ENCODE measurements at places on chromosomes 5 and 9.

- DNase-seq: no peak
These were observed 31.1 kb downstream of the SLC1A3 start for GRCh38 chr5:36637516-36637915.

- DNase-seq: no peak
These were observed 247.3 kb downstream of the MAN2A1 start for GRCh38 chr5:109936996-109937395.

GRCh38 chr9:134379831-134380365, 53.6 kb downstream of the RXRA start:
- DNase-seq: no peak

DNA sequence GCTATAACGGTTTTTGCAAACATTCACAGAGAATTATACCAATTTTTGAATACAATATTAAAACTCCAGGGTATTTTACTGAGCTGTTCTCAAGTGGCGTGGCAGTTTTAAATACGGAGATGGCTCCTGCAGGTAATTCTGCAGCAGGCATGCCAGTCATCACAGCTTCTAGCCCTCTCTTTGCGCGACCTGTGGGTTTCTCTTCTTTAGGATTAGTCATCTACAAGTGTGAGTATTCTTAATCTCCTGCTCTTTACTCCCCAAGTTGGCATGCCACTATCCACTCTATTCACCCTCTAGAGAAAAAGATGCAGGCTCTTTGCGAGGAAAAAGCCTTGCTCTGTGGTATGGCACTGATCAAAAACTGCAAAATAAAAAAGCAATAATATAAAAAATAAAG, 43.9 kb downstream of the ANKRD31 start:
- no peak for DNase-seq

- no peak for DNase-seq
These were observed 10.1 kb downstream of the ATG12 start for GRCh38 chr5:115831163-115831768.

GRCh38 chr9:136740069-136740468, 2.7 kb downstream of the LCN10 start:
- DNase-seq: no peak

DNA sequence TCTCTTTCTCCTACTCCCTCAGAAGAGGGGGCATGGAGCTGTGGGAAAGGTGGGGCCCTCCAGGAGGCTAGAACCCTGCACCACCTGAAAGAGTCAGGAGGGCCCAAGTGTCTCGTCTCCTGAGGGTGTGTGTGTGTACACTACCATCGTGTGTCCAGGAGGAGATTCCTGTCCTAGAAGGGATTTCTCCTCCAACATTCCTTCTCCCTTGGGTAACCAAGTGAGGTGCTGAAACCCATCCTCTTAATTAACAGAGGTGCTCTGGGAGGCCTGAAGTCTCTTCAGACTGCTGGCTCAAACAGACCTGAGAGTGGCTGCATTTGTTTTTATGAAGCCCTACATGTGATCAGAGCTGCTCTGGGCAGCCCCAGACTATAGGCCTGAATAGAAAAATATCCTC, 61.1 kb upstream of the FAM169A start:
- no peak for DNase-seq

GRCh38 chr5:88886746-88887341, 3.9 kb upstream of the MEF2C start:
- no peak for DNase-seq

DNA sequence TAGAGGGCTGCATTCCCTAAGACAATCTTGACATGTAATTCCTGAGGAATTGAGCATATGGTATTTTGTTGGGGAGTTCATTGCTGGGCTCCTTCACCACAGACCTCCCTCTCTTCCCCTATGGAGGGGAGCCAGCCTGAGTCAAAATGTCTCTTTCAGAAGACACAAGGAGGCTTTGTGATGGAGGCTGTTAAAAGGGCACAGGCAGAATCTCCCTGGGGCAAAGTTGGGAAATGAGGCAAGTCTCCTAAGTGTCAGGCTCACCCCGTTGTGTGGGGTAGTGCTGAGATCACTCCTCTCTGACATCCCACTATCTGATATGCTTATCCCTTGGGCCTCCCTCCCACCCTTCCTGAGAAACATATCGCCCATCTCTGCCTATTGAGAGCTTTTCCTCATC, 30.6 kb downstream of the GFRA3 start:
- DNase-seq: no peak

DNA sequence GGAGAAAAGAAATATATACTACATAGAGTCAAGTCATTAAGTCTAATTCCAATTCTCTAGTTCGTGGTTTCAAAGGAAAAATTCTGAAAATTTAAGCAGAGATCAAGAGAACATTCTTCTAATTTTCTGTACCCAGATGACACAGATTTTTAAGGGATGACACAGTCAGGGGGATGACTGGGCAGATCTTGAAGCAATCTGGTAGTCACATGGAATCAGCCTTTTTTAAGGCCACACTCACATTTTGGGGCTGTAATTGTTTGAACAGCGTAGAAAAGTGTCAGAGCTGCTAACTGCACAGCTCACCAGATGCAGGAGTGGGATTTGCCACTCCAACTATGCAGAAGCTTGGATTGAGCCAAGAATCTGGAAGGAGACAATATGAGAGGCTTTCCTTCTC, 20.4 kb downstream of the PDE4D start:
- no peak for DNase-seq

DNA sequence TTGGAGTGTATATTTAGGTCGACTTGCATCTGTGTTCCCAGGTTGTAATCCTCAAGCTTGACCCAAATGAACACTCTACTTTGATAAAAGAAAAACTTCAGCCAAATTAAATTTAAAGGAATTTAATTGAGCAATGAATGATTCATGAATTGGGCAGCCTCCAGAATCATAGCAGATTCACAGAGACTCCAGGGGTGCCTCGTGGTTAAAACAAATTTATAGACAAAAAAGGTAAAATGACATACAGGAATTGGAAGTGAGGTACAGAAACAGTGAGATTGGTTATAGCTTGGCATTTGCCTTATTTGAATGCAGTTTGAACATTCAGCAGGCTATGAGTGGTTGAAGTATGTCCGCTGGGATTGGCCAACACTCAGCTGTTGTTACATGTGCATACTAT, 21.6 kb upstream of the SPATA31D4 start:
- no peak for DNase-seq

- DNase-seq: no peak
These were observed 44.1 kb downstream of the DPYSL3 start for GRCh38 chr5:147465747-147466146.

DNA sequence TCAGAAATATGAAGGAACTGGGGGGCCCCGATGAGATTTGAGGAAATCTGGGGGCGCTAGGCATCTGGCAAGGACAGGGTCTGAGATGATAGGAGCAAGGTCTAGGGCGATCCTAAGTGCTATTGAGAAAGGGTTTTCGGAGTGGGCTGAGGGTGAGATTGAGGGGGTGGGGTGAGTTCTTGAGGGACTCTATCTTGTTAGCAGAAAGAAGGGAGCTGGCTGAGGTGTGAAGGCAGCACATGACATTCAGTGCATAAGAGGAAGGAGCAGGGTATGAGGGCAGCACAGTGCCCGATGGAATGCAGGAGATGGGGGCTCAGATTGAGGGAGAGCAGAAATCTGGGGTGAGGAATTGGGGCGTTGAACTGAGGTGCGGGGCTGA, 640 bp downstream of the TRIM32 start:
- no peak for DNase-seq

- no peak for DNase-seq
These were observed 1.3 kb downstream of the LRRC26 start for GRCh38 chr9:137168573-137168903.

GRCh38 chr5:139488260-139488659, 5.7 kb upstream of the STING1 start:
- DNase-seq: no peak

DNA sequence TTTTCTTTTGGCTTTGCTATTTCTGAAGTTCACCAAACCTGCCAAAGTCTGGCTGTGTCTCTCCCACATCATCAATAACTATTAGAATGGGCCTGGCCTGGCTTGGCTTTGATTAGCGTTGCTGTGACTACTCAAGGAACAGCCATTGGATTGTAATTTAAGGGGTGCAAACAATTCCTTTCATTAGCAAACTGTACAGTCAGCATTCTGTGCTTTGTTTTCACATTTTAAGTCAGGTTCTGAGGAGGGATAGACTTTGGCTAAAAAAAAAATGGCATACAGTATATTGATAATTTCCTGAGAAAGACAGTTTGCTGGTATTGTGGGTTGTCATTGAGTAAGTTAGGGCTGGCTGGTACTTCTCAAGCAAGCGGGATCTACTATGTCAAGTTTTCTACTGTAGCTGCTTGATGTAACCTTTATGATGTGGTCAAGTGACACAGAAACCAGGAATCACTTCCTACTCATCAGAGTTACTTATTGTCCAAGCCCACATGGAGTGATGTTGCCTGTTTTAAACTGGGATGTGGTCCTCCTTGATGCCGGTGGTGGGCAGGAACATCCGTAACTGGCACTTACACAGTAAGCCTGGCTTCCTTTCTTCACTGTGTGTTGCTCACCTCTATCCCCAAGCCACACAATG, 161.4 kb downstream of the CD180 start:
- no peak for DNase-seq

DNA sequence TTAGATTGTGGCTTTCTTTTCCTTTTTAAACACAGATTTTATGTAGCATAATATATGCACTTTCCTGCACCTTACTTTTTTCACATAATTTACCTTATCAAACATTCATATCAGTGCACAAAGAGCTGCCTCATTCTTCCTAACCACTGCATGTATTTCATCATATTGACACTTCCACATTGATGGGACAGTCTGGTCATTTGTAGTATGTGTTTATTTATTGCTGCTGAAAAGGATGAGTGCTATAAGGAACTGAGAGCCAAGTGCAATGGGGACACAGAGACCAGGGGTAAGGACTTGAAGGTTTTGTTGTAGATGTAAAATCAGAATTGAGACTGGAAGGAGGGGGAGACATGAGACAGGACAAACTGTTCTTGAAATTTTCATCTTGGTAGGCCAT, 193.8 kb downstream of the SMARCA2 start:
- no peak for DNase-seq

DNA sequence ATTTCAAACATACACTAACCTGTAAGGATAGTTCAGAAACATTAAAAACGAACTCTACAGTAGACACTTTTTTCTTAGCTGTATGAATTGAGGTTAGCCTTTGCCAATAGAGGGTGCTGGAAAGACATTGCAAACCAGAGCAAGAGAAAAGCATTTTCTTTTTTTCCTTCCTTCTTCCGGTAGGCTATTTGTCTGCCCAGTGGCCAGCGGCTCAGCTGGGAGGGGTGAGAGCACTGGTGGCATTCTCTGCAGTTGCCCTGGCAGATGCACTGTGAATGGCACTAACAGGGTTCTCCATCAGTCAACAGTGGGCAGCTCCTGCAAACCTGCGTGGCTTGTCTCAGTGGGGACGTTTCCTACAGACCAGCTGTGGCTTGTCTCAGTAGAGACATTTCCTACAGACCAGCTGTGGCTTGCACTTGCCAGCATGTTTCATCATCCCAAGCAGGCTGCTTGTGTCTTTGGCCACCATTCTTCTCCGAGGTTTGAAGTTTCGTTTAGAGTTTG, 984.5 kb upstream of the CDH18 start:
- DNase-seq: no peak

DNA sequence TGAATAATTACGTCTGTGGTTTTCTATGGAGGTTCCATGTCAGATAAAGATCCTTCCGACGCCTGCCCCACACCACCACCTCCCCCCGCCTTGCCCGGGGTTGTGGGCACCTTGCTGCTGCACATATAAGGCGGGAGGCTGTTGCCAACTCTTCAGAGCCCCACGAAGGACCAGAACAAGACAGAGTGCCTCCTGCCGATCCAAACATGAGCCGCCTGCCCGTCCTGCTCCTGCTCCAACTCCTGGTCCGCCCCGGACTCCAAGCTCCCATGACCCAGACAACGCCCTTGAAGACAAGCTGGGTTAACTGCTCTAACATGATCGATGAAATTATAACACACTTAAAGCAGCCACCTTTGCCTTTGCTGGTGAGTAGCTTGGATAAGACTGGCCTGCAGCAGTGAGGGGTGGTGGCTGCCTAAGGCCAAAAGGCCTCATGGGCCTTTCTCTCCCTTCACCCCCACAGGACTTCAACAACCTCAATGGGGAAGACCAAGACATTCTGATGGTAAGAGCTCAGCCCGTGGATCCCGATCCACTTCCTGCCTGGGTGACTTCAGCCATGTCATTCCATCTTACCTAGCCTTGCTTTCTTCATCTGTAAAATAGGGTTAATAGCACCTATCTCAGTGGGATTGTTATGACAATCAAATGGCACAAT, at the start of gene IL3:
TSS of gene IL3 (plus strand) at position 155 of the 661 bp plus-strand sequence. CDS start at position 207, 52 bp downstream.
- no peak for DNase-seq

- no peak for DNase-seq
These were observed 121.9 kb downstream of the PHF2 start for GRCh38 chr9:93698140-93698908.

DNA sequence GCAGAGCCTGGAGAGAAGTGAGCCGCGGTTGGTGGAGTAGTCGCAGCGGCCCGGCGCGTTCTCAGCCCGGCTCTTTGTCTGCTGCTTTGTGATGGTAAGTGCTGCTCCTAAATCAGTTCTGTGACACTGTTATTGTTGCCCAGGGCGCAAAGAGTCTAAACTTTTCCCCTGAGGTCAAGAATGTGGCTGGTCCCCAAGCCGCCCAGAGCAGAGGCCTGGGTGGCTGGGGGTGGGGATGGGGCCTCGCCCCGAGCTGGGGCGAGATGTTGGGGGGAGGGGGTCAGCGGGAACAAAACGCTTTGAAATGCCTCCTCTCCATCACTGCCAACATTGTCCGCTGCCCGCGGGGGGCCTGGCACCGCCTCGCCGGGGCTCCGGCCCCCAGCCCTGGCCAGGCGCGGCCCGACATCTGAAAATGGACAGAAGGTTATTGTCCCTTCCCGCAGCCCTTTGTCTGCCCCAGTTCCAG, 11.7 kb upstream of the CERCAM start:
- DNase-seq: no peak

GRCh38 chr5:139131921-139132432, 66.2 kb downstream of the SIL1 start:
- DNase-seq: no peak

- no peak for DNase-seq
These were observed 22.7 kb downstream of the OR2S2 start for GRCh38 chr9:35935261-35935660.

DNA sequence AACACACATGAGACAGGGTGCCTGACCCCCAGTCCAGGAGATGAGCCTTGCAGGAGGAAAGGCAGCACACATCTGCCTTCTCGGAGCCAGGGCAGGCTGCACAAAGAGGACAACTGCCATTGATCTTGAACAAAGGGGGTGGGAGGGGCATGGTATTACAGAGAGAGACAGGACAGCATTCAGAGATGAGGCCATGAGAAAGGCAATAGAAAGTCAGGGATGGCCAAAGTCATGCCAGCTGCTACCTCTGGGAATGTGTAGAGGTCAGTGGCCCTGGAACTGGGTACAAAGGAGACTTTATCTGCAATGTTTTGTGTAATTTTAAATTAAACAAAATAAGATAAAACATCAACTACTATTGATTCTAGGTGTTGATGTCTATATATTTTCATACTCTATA, 43.2 kb downstream of the WDR36 start:
- DNase-seq: no peak

DNA sequence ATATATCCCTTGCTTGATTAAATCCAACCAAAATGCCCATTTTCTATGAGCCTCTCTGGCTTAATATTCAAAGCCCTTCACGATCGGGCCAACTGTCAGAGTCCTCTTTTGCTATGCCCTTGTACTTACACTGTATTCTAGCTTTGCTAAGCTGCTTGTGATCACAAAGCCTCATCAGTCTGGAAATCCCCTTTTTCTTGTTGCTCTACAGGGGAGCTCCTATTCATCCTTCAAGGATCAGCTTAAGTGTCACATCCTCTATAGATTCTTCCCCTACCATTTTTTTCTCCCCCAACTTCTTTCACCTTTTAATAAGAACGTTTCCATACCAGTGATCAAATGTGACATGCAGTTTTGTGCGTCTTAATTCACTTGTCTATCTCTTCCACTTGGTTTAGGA, 450.4 kb upstream of the CHD1 start:
- no peak for DNase-seq
